Stimulated activated CD4-positive, alpha-beta T cell treated with anti-CD3 and anti-CD28 coated beads, TNF-alpha, amount 100 ng/mL, for 4 hours (primary cell): ENCODE measurements at places on chromosomes 6 and 20.

- no peak for DNase-seq
Measured at GRCh38 chr6:42333612-42334011, 116.0 kb upstream of the MRPS10 start.

DNA sequence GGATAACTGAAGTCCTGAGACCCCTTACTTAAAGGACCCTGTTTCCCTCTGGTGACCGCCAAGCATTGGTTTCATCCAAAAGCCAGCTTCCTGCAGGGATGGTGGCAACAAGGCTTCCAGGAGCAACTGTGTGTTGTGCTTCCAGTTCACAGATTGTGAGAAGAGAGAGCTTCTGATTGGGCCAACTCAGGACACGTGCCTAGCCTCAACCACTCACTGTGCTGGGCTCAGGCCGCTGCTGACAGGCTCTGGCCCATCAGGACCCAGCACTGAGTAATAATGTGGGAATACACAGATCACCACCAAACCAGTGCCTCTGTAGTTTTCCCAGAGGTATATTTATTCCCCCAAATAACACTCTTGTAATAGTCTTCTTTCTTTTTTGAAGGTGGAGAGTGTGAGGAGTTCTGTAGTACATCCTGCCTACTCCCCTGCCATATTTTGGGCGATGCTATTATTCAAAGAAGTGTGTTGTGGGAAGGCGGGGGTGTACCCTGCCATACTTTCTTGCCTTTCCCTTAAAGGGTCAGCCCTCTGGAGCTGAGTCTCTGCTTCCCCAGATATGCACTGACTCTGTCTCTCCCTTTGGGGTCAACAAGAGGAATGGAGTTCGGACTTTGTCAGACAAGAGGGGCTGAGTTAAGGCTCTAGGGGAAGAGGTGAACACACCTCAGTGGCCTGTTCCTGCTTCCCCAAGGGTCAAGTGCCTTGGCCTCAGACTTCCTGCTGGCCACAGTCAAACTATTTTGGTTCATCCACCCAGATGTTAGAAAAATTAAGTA lies 23.2 kb downstream of the PPP1R16B start:
- DNase-seq: no peak

- no peak for DNase-seq
Measured at GRCh38 chr6:67818322-67818721, 816.8 kb upstream of the ADGRB3 start.

DNA sequence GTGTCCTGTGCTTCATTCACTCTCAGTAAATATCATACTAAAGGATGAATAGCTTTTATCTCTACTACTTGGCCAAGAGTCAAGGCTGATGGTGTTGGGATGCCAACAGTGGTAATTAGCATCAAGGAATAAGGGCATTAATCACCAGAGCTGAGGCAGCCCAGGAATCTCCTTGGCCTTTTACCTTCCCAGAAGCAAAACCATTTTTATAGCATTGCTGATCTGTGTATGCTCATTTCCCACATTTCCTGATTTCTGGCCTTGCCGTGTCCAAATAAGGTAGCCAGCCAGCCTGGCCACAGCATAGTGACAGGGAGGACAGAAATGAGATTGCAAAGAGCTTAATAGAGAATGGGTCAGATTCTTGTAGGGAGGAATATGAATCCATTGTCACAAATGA lies 76.7 kb upstream of the FOXO3 start:
- no peak for DNase-seq

- DNase-seq: no peak
Measured at GRCh38 chr6:149593408-149593807, 27.2 kb downstream of the GINM1 start.

DNA sequence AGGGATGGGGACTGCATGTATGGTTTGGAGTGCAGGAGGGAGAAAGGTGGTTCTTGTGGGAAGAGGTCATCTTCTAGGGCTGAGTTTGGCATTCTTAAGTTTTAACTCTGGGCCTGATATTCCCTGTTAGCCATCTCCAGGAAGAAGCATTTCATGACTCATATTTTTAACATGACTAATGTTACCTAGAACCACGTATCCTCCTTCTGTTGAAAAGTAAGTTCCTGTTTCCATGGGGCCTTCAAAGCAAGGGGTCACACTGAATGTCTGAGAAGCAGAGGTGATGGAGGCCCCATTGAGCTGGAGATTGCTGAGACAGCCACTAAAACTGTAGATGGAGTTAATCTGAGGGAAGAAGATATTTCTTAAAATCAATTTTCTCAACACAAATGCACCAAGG lies 30.2 kb downstream of the FAM229B start:
- DNase-seq: no peak

GRCh38 chr20:7497985-7498384 lies 442.3 kb downstream of the HAO1 start:
- DNase-seq: no peak

GRCh38 chr6:105178110-105178509 lies 1.7 kb downstream of the POPDC3 start:
- no peak for DNase-seq

DNA sequence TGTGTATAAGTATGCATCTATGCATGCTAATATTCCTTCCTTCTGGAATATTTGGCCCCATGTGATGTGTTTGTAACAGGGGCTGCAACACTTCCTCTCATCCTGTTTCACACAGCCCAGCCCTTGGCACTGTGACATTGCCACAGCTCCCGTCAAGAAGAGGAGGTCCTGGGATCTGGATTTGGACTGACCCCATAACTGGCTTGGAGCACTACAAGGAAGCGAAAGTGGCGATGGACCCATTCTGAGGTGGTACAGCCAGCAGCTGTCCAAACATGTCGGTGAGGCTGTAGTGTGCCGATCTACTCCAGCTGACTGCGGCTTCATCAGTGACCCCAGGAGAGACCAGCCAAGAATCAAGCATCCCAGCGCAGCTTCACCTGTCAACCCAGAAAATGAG lies 18.2 kb downstream of the SYNDIG1 start:
- DNase-seq: no peak

DNA sequence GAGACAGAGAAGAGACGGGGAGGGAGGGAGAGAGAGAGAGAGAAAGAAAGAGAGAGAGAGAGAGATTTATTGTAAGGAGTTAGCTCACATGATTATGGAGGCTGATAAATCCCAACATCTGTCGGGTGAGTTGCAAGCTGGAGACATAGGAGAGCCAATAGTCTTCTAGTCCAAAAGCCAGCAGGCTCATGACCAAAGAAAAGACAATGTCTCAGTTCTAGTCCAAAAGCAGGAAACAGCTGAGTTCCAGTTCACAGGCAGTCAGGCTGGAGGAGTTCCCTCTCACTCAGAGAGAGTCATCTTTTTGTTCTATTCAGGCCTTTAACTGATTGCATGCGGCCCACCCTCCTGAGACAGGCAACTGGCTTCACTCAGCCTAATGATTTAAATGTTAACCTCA lies 416.6 kb downstream of the PREX1 start:
- no peak for DNase-seq

- DNase-seq: no peak
Measured at GRCh38 chr20:23640671-23641667, 3.2 kb upstream of the CST3 start.

DNA sequence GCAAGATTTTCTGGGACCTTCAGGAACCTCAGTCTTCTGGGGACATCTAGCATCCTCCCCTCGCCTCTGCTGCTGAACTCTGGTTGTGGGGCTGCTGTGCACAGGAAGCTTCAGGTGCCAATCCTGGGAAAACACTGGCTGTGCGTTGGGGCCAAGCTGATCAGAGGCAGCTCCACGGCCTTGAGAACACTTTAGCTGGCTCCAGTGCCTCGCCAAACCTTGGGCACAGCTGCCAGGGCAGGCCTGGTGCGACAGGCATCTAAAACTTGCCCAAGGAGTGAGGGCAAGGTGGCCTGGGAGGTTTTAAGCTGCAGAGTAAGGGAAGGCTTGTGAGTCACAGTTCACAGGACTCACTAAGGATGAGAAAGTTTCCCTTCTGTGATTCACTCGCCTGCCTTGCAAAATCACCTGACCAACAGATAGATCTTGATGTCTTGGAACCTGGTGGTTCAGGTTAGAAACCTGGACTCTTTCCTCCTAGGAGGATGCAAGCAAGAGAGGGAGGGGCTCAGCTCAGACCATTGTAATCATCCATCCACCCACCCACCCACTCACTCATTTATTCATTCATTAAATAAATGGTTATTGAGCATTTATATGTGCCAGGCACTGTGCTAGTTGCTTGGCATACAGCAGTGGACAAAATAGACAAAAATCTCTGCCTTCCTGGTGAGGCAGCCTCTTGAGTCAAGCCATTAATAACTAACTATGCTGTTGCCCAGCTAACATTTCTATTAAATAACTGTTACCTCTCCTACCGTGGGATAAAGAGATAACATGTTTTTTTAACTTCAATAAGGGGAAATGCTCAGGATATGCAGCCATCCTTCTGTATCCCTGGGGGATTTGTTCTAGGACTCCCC lies 2.5 kb upstream of the SPATS1 start:
- no peak for DNase-seq

GRCh38 chr6:35280903-35281302 lies 16.7 kb upstream of the DEF6 start:
- no peak for DNase-seq

DNA sequence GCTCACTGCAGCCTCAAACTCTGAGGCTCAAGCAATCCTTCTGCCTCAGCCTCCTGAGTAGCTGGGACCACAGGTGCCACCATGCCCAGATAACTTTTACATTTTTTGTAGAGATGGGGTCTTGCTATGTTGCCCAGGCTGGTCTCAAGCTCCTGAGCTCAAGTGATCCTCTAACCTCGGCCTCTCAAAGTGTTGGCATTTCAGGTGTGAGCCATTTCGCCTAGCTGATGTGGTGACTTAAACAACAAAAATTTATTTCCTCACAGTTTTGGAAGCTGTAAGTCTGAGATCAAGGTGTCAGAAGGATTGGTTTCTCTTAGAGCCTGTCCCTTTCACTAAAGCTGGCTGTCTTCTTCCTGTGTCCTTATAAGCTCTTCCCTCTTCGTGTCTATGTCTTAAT lies 15.0 kb upstream of the JARID2 start:
- no peak for DNase-seq

DNA sequence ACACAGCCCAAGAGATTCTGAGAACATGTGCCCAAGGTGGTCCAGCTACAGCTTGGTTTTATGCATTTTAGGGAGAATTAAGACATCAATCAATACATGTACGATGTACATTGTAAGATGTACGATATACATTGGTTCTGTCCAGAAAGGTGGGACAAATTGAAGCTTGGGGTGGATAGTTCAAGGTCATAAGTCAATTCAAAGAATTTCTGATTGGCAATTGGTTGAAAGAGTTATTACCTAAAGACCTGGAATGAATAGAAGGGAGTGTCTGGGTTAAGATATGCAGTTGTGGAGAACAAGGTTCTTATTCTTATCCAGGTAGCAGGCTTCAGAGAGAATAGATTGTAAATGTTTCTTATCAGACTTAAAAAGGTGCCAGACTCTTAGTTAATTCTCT lies 31.8 kb upstream of the LCA5 start:
- DNase-seq: no peak

DNA sequence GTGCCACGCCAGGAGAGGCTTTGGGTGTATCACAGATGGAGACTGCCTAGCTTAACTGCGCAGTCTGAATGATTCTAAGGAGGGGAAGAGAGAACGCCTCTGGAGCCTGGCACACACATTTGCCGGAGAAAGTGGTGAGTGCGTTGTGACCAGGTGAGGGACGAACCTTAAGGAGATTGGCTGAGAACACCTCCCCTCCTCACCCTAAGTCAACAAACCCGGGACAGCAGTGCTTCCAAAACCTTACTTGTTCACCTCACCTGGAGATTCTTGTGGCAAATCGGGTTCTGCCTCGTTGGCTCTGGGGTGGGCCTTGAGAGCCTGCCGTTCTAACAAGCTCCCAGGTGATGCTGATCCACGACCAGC lies 9.4 kb downstream of the SYNJ2 start:
- DNase-seq: no peak

GRCh38 chr20:62494537-62494936 lies 18.7 kb upstream of the GATA5 start:
- DNase-seq: no peak

DNA sequence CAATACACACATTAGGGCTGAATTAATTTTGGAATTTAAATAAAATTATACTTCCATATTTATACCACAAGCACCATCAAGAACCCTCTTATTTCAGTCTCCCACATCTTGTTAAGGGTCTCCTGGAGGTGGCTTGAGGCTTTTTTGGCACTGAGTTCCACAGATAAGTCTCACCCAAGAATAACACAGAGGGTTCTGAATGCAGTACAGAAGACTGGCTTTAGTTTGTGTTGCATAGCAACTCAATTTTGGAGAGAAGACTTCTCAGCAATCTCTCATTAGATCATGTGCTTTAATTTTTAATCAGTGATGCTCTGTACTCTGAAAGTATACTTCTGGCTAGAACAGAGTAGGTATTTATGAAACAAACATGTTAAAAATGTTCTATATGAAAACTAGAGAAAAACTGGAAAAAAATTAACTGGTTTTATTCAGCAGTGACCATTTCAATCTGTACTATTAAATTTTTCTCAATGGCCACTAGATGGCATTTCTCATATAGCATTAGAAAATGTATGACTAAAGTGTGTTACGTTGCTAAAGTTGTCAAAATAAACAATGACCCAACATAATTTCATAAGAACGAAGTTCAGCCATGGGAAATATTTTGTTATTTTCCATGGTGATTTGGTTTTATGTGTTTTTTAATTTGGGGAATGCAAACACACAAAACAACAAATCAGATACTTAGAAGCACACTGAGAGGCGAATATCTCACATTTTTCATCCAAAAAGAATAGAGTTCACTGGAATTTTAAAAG lies 32.7 kb upstream of the MAP7 start:
- DNase-seq: no peak

DNA sequence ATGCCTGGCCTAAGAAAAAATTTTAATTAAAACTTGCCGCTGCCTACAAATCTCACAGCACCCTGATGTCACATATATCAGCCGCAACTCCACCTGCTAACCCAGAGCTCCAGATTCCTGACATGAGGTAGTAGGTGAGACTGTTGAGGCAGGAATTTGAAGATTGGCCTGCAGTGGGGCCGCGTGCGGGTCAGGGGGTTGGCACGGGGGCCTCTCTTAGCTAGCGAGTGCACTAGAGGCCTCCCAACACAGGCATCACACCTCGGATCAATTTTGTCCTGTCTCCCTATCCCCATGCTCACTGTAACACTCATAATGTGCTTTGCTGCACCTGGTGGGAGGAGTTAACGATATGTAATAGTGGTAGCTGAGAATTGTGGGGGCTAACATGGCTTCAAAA lies 349.8 kb downstream of the CDC5L start:
- no peak for DNase-seq
